NCI-H2081 (cell line): ENCODE measurements at places on chromosomes 2 and 18.

DNA sequence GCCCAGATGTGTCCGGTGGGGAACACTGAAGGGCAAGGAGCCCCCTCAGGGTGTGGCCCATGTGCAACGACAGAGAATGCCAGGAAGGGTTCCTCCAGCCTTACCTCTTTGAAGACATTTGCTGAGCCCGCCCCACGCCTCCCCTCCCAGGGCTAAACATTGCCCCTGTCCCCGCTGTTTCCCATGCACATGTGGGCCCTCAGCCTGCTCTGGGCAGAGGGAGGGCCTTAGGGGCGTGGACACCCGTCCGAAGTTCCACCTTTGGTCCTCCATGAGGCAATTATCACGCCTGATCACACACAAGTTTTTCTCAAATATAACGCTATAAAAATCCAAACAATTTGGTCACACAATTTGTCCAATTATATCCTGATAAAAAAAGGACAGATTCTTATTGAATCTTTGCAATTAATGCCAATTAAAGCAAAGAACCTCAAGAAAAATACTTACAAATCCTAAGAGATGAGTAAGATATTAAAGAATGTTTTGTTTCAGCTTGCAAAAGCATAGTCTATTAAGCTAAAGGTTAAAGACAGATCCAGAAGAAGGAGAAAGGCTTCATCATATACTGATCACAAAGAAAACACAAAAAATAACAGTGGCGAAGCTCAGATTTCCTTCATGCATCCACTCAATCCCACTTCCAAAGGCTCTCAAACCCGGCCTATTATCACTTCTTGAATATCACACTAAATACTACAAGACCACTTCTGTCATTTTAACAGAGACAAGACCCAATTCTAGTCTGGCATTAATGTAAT lies 55.2 kb upstream of the LDLRAD4 start:
- no peak for DNase-seq

- peak; percentile 91 for DNase-seq
These were observed 73.8 kb downstream of the EIPR1 start for GRCh38 chr2:3303583-3304406.

GRCh38 chr2:218726004-218726574 lies 15.5 kb downstream of the TTLL4 start:
- DNase-seq = no peak

DNA sequence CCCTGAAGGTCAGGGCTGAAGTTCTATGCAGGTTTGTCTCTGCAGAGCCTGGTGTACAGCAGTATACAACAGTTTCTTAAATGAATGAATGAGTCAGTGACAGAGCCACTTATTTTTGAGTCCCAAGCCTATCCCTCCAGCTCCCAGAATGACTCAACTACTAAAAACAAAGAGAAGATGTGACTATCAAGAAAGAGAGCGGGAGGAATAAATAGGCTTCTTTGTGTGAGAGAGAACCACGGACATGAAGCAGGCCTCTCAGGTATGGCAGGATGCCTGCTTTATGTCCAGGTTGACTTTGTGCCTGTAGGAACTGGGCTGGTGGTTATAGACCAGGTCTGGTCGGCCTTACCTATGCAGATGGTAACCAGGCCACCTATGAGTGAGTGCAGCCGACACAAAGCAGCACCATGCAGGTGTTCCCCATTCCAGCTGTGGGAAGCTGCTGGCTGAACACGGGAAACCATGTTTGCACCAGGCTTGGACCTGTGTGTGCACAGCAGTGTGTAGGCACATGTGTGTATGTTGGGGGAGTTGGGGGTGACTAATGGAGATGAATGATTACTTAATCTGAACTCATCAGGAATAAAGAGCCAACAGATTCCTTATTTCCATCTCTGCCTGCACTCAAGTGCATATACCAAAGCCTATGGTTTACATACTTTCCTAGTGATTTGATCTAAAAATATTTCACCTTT lies 171.0 kb downstream of the OSR1 start:
- no peak for DNase-seq

DNA sequence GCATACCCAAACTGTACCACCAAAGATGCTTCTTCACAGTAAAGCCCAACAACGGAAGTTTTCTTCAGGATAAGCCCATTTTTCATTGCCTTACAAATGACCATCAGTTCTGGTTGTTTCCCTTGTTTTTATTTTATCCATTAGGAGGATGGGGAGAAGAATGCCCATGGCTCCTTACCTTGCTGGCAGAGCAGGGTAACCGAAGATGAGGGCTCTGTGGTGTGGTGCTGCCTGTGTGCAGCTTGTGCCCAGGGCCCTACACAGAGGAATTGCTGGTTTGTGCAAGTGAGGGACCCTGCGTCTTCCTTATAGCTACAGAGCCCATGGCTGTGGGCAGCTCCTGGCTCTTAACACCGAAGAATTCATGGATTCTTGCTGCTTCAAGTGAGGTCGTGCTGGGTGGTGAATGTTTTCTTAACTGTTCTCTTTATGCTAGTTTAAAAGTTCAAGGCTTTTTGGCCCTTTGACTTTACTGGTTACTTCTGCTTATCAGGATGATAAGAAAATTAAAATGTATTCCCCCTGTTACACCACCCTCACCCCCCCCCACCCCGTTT lies 110.6 kb downstream of the MAP4K4 start:
- no peak for DNase-seq

DNA sequence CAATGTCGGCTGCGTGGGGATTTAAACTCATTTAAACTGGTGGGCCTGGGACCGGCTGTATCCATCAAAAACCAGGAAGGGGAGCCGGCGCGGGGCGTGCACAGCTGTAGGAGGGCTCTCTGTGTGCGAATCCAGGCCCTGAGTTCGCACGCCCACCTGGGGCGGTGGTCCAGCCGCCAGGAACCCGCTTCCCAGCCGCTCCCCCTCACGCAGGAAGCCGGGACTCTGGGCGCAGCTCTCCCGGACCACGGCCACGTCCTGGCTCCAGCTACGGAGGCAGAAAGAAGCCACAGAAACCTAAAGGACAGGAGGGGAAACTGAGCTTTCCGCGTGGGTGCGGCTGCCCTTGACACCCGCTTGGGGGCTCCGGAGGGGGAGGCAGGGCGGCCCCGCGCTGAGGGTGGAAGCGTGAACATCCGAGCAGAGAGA lies 80.6 kb downstream of the GFPT1 start:
- no peak for DNase-seq

DNA sequence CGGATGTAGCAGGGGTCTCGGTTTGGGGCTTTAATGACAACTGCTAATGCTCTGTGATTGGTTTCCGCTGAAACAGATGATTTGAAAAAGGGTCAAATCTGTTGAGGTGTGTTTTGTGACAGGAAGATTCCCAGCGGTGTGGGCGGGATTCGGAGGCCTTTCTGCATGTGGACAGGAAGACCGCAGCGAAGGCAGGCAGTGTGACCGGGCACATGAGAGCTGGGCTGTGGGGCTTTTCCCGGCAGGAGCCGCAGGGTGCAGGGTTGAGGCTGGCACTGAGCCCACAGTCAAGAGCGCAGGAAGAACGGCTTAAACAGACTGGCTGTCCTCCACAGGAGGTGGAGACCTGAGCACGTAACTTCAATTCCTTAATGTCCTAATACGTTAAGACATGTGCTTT lies 180.0 kb upstream of the TPO start:
- peak; percentile 68 for DNase-seq

GRCh38 chr2:109155553-109156451 lies 26.8 kb downstream of the SH3RF3 start:
- no peak for DNase-seq

DNA sequence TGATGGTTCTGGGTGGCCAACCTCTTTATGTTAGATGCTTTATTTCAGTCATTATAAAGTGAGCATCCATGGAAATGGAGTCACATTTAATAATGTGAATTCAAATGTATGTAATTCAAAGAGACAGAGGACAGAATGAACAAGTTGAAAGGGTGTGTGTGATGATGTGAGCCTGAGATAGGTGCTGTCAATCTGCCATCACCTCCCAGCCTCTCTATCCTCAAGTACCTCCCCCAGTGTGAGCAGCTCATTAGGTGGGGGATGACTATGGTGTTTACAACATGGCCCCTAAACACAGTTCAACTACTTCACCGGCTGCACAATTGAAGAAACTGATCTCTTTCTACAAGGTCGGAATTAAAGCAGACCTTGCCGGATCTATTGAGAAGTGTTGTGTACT lies 74.7 kb upstream of the IGFBP5 start:
- DNase-seq = no peak

DNA sequence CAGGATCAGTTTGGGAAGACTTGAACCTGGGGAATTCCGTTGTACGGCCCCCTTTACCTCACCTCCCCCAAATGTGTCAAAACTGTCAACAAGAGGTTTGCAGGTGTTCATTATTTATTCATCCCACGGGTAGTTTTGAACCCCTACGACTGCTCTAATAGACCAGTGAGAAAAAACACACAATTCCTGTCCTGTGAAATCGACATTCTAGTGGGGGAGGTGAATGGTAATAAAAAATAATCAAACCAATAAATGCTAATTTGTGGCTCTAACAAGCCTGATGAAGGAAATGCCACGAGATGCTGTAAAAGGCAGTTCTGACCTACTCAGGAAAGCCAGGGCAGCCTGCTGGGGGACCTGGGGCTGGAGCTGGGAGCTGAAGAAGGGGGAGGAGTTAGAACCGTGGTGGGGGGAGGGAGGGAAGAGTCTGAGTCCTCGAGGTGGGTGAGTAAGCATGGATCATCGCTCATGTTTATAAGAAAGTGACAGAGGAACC lies 463 bp upstream of the DNAJB2 start:
- DNase-seq = no peak

DNA sequence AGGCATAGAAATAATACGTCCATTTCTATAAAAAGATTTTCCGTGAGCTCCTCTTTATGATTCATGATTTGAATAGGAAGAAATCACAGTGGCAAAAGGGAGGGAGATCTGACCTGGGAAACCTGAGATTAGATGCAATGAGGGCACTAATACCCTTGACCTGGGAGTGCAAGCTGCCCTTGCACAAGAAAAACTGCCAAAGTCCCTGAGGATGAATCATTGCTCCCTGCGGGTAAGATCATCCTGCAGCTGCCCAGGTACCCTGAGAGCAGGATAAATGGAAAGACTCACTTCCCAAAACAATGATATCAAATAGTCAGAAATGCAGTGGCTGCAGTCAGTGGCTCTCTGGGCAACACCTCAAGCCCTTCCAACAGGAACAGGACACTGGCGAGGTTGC lies 11.6 kb downstream of the FHL2 start:
- DNase-seq = no peak

GRCh38 chr2:39437522-39438296 lies 624 bp upstream of the MAP4K3 start:
- peak; percentile 88 for DNase-seq

DNA sequence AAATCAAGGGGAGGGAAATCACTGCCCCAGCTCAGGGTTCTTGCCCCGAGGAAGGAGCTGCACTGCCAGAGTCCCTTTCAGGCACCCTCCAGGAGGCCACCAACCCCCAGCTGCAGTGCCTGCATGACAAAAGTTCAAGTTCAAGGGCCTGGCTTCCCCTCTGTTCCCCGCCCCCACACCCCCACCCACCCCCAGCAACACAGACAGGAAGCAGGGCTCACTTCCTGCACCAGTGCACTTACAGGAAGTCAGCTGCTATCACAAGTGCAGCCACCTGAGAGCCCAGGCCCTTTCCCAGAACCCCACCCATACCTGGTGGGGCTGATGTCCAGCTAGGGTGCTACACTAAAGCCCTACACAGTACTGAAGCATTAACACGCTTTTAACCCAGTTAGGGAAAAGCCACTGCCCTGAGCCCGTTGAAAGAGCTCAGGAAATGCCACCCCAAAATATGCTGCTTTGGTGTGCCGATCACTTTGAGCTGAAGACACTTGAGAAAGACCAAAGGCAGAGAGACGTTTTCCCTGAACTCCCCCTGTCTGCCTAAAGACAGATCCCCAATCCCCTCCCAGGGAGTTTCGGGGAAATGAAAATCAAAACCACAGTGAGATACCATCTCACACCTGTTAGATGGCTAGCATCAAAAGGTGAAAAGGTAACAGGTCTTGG lies 109.9 kb upstream of the CAB39 start:
- DNase-seq = no peak
